ENCODE measurements at places on chromosomes 1 and 21. TPM values are rescaled to one million over a fixed set of nuclear protein-coding genes. Genes with fewer than 3 reads are reported as not detected.

HSF2BP gene
- total RNA-seq, result 1.7 TPM

UBE2U gene
- not detected for total RNA-seq

MNDA gene
- not detected for total RNA-seq

POU3F1 gene
- total RNA-seq, result not detected

Data from smooth muscle cell of bladder (primary cell).